ENCODE measurements at places on chromosomes 12 and 14. TPM values are rescaled to one million over a fixed set of nuclear protein-coding genes. Genes with fewer than 3 reads are reported as not detected.
A peak's percentile ranks its signal among the peaks of the same experiment; 100 is the strongest.

DNA sequence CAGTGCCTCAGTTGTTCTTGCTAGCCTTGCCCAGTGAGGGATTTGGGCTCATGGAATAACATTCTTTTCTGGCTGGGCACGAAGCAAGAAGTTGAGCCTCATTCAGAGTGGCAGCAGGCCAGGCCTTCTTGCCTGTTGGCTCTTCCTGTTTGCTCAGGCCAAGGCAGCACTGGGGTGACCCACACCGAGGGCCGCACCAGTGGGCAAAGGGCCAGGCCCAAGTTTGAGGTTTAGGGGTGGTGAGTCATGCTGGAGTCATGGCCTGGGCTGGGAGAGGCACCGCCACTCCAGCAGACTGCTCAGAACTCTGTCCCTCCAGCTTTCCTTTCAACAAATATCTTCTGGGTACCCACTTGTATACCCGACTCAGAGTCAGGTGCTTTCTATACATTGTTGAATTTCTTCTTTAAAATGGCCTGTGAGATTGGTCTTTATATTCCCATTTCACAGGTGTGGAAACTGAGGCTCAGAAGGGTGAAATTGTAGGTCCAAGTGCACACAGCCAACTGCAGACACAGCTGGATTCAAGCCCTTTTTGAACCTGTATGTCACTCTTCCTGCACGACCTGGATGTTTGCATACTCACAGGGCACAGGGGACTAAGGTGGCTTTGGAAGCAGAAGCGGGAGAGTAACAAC, 279.4 kb downstream of the FOXN3 start:
- no peak for DNase-seq

DNA sequence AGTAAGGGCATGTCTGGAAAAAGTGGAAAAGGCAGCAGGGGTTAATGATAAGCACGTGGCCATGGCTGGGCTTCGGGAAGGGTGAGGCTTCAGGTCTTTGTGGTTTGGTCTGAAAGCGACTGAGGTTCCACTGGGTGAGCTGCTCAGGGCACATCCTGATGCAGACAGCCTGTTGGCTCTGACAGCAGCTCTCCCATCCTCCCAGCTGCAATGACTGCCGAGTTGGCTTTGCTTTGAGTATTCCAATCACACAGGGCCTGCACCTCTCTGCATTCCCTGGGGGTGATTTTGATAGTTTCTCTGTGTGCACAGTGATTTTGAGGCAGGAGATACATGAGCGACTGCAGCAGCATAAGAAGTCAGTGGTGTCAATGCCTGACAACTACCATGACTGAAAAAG, 390.7 kb downstream of the APAF1 start:
- DNase-seq = no peak

- DNase-seq = no peak
Observed at GRCh38 chr12:112341046-112341825, 41.0 kb downstream of the HECTD4 start.

Gene GALNT16
- total RNA-seq = 9.3 TPM

DNA sequence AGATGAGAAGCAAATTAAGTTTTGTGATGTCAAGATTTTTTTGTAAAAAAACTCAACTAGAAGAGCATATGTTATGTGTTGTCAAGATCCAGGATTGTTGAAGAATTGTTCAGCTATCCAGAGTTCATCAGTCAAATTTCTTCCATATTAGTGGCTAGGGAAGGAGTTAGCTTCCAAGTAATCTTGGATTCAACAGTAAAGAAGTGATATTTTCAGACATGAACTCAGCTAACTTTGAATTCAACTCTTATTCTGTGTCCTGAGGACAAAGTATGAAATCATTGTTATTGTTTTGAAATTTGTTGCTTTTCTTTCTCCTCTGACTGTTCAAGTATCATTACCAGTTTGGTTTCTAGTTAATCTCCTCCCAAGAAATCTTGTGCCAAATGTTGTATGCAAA, 589.3 kb upstream of the NOVA1 start:
- DNase-seq = no peak

GRCh38 chr12:26188127-26188526, 7.2 kb upstream of the SSPN start:
- DNase-seq = no peak

GRCh38 chr12:64760808-64761573, 1.8 kb upstream of the GNS start:
- no peak for DNase-seq

Gene BCL2L14
- not detected for total RNA-seq

DNA sequence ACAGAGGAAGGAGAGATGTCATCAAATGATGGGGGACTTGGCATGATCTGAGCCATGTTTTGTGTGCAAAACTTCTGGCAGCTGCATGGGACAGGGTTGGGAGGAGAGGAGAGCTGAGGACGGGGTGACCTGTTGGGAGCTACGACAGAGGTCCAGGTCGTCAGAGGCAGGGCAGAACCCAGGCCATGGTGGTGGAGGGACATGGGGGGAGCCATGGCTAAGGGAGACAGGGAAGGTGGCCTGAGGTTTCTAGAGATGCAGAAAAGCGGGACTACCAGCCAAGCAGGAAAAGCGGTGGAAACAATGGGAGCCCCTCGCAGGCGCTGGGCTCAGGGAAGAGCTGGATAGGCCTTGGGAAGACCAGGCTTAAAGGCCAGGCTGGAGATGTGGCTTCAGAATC, 88.3 kb downstream of the DICER1 start:
- no peak for DNase-seq

Gene KIF26A
- 4.5 TPM for total RNA-seq

- peak; percentile 91 for DNase-seq
Observed at GRCh38 chr12:48995086-48995879, 3.9 kb downstream of the DDN start.

GRCh38 chr12:106987846-106988245, 900 bp upstream of the MTERF2 start:
- no peak for DNase-seq

- no peak for DNase-seq
Observed at GRCh38 chr14:104174051-104174450, 35.7 kb downstream of the KIF26A start.

Gene ZC2HC1C
- 1.1 TPM for total RNA-seq

DNA sequence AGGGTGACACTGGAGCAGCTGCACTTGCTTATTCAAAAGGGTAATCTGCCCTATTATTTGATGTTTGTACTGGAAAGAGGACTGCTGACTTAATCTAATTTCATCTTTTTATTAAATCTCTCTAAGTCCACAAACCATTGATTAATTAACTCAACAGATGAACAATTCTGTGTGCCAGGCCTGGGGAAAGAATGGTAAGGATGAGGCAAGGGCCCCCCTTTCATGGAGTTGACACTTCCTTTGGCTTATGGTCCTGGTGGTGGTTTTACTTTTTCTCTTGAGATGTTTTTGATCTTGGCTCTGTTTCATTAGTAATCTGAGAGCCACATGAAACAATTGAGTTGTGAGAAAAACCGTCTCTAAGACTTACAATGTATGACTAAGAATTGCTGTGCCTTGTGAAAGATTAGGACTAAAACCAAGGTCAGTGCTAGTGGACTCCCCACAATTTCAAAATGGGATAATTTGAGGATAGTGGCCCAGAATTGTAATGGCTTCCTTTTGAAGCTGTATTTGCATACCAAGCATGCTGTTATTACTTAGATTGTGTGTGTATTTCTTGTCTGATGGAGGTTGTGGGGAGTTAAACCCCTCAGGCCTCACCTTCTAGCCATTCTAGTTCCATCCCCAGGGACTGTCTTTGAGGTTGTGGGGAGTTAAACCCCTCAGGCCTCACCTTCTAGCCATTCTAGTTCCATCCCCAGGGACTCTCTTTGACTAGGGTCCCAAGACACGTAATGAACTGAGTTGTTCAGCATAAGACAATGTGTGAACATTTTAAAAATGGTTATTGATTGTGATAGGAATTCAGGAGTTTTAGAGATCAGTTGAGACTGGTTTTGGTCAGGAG, 52.5 kb upstream of the EVL start:
- no peak for DNase-seq

Gene MYH6
- total RNA-seq = 0.09 TPM

Gene PPFIA2
- 148 TPM for total RNA-seq

DNA sequence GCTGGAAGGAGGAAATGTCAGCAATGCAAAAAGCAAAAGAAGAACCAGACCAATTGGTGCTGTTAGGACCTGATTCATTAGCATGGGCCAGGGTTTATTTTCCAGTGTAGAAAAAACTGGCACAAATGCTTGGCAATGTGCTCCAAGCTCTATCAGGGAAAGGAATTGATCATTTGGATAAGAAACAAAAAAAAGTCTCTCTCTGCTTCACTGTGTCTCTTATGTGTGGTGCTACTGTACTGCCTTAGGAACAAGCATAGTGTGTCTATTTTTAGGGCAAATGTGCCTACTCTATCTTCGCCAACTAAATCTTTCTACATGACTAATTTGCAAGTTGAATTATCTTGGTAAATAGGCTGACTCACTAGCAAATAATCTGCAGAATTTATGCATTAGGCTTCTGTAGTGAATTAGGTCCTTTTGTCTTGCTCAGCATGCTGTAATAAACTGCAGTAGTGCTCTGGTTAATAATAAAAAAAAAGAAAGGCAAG, 236.7 kb downstream of the MDGA2 start:
- no peak for DNase-seq

Gene KCNK13
- 0.82 TPM for total RNA-seq

- no peak for DNase-seq
Observed at GRCh38 chr14:26143057-26143456, 454.8 kb downstream of the NOVA1 start.

DNA sequence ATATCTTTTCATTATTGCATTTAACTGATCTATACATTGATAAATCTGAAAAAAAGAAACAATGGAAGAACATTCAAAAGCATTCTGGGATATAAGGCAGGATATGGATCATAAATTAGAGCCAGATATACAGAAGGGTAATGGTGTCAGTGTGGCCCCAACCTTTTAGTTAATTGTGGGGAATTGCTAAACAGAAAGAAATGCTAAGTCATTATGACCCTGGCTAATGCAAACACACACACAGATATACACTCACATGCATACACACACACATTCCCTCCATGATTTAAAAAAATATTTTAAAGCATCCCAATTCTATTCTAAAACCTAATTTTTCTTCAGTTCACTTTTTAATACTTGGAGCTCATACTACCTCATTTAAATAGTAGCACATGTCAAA, 404.5 kb downstream of the BCAT1 start:
- DNase-seq = no peak

- no peak for DNase-seq
Observed at GRCh38 chr12:89309440-89309802, 42.9 kb downstream of the DUSP6 start.

DNA sequence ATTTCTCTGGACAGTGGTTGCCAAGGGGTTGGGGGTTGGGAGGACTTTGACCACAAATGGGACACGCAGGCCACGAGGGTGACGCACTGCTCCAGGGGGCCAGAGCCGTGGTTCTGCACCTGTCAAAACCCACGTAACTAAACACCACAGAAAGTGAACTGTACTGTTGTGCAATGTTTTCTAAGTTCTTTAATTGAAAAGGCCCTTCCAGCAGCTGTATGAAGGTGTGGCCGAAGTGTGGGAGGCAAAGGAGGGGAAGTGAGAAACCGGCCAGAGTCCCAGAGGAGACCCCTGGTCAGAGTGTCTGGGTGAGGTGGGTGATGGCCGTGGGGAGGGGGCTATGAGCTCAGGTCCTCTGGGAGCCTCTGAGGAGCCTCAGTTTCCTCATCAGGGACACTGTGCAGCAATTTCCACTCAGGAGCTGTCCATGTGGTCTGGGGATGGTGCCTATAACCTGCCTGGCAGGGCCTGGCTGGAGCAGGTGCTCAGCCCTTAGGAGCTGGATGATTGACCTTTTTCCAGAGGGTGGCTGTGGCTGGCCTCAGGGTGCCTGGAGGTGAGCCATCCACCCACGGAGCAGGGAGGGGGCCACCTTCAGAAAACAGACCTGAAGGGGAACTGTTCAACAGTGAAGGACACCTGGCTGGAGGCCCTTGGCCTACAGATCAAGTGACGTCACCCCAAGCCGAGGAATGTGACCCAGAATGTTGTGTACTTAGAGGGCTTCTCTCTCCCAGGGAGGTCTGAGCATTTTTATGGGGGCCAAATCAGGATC, 9.8 kb upstream of the BDKRB2 start:
- no peak for DNase-seq

DNA sequence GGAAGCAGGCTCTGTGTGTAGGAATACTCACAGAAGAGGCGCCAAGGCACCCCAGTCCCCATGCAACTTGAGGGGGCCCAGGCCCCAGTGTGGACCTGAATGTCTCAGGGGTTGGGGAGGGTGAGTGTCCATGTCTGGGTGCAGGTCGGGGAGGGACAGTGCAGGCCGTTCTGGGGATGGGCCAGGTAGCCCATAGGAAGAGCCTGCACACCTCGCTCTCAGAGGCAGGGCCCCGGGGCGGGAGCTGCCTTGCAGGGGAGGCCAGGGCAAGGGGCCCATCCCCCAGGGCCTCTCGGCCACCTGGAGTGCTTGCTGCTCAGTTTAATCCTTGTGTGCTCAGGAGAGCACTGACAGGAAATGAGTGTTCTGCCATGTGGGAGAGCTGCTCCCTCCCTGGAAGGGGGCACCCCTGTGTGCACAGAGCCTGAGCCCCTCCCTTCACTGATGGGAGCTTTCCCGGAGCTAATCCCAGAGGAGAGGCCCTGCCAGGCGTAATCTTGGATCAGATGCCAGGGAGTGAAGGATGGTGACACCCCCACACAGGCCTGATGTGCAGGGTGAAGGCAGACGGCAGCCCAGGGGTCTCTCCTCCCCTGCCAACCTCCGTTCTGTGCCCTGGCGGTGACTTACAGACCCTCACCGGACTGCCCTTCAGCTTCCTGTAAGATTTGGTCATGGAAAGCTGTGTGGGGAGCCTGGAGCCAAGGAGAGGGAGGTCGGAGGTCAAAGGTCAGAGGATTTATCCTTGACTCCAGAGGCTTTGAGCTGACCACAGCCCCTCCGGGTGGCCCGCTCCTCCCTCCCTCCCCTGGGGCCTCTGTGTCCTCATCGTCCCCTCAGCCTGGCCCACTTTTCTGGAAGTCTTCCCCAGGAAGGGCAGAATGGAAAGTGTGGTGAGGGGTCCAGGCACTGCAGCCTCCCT, 24.4 kb upstream of the FBRSL1 start:
- no peak for DNase-seq

Gene EFS
- 19.8 TPM for total RNA-seq

GRCh38 chr12:63410197-63410596, 258.1 kb downstream of the DPY19L2 start:
- DNase-seq = no peak

Gene SERPINA3
- 0.73 TPM for total RNA-seq

Gene KRT82
- total RNA-seq = not detected

Gene PGAM5
- total RNA-seq = 21.9 TPM

GRCh38 chr14:89899917-89900663, 54.4 kb downstream of the EFCAB11 start:
- no peak for DNase-seq

- no peak for DNase-seq
Observed at GRCh38 chr14:51203881-51204280, 36.2 kb upstream of the TMX1 start.

DNA sequence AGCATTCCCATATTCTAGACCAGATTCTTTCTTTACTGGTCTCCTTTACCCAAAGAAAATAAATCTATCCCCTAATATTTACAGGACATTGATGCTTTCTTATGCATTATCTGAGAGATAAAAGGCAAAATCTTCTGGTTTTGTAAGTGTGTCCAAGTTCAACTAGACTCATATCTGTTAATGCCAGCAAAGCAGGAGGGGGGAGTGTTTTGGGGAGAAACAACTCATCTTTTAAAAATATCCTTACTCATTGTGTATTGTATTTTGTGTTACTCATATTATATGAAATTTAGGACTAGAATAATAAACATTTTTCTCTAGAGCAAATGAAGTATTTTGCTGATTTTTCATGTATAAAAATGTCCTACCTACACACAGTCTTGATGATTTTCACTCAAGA, 54.8 kb downstream of the SAMD4A start:
- DNase-seq = no peak

All from cerebellum (tissue), 4 donors.